ENCODE measurements at places on chromosomes 2 and 18. TPM values are rescaled to one million over a fixed set of nuclear protein-coding genes. Genes with fewer than 3 reads are reported as not detected.

DNA sequence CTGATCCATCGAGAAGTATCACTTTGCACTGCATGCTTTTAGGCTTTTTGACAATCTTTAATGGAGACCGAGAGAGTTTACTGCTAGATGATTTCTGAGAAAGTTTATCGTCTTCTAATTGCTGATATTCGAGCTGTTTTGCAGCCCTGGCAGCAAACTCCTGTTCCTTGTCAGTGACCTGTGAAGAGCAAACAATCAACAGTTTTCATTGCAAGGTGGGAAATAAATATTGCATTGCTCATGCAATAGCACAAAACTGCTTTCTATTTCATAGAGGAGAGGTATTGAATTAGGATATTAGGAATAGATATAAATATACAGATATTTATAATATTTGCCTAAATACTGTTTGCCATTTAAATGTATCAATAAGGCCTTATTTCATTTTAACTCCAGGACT lies 65.5 kb downstream of the EPB41L3 start:
- DNase-seq = no peak

- DNase-seq = no peak
These were observed 1.4 kb downstream of the NOL4 start for GRCh38 chr18:34223164-34223892.

DNA sequence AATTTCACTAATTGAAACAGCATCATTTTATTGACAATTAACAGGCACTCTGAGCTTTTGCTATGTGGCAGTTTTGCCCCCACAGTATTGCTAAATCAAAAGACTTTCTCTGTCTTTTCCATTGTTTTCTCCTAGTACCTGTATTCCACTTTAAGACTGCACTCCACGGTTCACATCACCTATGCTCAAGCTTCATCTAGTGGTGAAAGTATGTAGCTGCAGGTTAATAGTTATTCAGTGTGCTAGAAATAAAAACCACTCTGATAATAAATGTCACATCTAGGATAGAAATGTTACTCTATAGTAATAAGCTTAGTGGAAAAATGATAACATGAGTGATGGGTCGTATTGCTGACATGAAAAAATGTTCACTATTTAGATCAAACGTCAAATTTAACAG lies 24.6 kb downstream of the ARL6IP6 start:
- DNase-seq = no peak

- no peak for DNase-seq
These were observed 1.1 kb downstream of the CASP8 start for GRCh38 chr2:201261471-201261870.

DNA sequence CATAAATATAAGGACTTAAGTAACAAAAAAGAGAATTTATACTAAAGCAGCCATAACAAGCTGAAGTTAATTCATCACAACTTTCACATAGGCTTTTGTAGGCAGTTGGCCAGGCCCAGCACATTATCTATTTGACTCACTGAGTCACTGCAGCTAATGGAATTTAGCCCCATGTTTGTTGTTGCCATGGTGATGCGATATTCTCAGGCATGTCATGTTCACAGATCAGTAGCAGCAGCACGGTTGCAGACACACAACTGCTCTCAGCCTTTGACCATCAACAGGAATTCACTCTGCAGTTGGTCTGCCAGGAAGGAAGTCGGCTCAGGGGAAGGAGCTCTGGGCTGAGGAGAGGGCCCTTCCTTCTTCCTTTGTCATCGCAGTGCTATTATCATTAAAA lies 639.8 kb downstream of the TMEM182 start:
- no peak for DNase-seq

DNA sequence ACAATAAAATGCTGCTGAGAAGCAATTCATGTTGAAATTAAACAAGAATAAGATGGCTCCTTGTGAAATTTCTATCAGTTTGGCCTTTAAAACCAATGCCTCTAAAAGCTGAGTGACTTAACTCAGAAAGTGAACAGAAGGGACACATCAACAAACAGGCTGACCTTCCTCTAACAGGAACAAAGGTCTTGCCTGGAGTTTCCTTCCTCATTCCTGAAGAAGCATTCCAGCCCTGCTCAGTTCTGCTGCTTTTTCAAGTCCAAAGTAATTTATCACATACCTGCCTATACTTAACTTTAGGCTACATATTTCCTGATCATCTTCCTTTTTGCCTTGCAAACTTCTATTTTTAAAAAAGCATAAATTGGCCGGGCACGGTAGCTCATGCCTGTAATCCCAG lies 14.1 kb downstream of the PTRHD1 start:
- no peak for DNase-seq

GRCh38 chr2:120398996-120399888 lies 53.3 kb downstream of the INHBB start:
- no peak for DNase-seq

DNA sequence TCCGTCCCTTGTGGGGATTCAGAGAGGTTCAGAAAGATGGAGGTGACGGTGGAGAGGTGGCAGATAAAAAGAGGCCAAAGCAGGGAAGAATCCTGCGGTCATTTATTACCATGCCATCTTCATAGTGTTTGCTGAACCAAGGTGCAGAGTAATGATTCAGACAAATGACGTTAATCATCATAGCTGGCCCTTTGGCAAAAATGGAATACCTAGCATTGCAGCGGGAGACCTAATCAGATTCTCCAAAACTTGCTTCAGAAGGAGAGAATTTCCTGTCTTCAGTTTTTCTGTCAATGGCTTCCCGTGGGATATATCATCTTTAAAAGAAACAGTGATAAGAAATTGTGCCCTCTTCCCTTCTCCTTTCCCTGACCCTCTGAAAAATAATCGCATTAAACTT lies 175.4 kb downstream of the PTGR3 start:
- DNase-seq = no peak

DNA sequence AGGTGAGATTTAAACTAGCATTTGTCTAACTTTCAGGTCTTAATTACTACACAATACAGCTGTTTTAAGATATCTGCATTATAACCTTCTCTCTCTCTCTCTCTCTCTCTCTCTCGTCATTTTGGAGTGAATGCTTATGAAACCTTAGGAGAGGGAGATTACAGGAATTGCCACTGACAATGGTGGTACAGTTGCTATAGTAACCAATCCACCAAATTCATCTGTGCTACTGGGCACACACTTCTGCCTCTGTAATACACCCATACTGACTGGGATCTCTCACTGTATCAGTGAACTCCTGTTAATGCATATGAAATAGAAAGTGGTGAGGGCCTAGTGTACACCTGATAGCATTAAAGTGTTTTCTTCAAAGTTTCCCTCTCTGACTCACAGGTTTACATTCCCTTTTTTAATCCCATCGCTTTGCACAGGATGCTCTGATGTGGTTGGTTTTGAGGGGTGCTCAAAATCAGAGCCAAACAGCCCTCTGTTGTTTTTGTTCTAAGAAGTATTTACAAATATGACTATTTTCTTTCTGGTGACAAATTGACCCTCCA lies 13.1 kb downstream of the KLHL14 start:
- DNase-seq = no peak

DNA sequence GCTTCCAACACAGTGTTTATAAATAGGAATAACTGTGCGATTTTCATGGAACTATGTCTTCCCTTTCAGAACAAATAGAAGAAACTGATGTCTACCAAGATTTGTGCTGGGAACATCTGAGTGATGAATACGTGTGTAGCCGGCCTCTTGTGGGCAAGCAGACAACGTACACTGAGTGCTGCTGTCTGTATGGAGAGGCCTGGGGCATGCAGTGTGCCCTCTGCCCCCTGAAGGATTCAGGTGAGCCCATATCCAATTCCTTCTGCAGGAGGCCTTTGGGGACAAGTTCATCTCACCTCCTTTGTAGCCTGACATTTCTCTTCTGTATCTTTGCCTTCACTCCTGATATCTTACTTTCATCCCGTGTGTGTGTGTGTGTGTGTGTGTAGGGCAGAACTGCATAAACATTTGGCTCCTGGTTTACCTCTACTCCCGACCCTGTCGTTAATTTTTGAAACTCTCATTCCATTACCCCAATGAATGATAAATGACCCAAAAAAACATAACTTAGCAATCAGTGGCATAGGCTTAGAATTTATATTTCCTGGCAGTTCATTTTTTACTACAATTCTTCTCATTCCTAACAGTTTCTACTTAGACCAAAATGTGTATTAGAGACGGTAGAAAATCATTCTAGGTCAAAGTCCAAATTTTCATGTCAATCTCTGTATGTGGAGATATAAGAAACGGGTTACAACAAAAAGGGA lies 111.0 kb upstream of the RASGRP3 start:
- no peak for DNase-seq

GRCh38 chr2:133673305-133673905 lies 105.1 kb upstream of the NCKAP5 start:
- no peak for DNase-seq

GRCh38 chr2:102520009-102520408 lies 47.0 kb downstream of the SLC9A4 start:
- DNase-seq = no peak

ZEB2 gene
- total RNA-seq = 162 TPM

FRZB gene
- not detected for total RNA-seq

LYG1 gene
- total RNA-seq = 1.9 TPM

SPDYA gene
- 2.1 TPM for total RNA-seq

All from activated B cell treated with CpG ODN at 0.5 μM for 24 hours (primary cell).